ENCODE measurements at places on chromosomes 1 and 21. TPM values are rescaled to one million over a fixed set of nuclear protein-coding genes. Genes with fewer than 3 reads are reported as not detected.

- H3K27ac ChIP-seq, result no peak overlapping the region
- no peaks in the 10 kb centered on the region for H3K27me3 ChIP-seq
- no peak for DNase-seq
- no peaks in the 10 kb centered on the region for H3K36me3 ChIP-seq
- no peaks in the 10 kb centered on the region for H3K4me1 ChIP-seq
These were observed 69.1 kb downstream of the DYRK1A start for GRCh38 chr21:37435711-37436110.

DNA sequence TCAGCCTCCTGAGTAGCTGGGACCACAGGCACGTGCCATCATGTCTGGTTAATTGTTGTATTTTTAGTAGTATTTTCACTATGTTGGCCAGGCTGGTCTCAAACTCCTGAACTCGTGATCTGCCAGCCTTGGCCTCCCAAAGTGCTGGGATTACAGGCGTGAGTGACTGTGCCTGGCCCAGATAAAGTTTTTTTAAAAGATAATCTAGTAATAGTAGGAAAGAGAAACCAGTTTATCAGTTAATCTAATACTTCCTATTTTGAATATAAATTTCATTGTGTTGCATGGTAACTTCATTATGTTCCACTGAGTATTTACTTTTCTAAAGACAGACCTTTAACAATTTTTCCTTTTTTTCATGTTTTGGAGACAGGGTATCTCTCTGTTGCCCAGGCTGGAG lies 10.0 kb downstream of the RABGAP1L start:
- H3K4me3 ChIP-seq, result no peak overlapping the region
- H3K27ac ChIP-seq, result no peak overlapping the region
- no peaks in the 10 kb centered on the region for H3K36me3 ChIP-seq
- H3K4me1 ChIP-seq, result no peaks in the 10 kb centered on the region
- H3K27me3 ChIP-seq, result no peaks in the 10 kb centered on the region

GRCh38 chr1:36420409-36420808 lies 22.7 kb upstream of the LSM10 start:
- H3K27me3 ChIP-seq, result no peaks in the 10 kb centered on the region
- no peak for DNase-seq

DNA sequence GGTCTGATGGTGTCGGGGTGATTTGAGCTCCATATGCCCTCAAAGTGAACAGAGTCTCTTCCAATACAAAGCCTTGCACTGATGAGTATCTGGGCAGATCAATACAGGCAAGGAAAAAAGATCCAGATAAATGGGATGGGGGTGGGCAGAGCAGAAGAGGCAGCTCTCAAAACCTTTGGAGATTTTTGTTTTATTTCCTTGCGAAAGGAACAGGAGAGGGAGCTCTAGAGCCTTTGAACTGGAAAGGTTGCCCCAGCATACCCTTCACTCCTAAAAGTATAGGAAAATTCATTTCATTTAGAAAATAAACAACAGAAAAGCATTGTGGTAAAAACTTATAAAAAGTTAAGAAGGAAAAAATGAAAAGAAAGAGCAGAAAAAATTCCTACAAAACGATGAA lies 31.4 kb upstream of the OLIG2 start:
- H3K36me3 ChIP-seq, result no peaks in the 10 kb centered on the region
- H3K27me3 ChIP-seq, result peaks cover 53% of the 10 kb centered on the region
- peak; percentile 65 for DNase-seq
- H3K4me3 ChIP-seq, result no peak overlapping the region

GRCh38 chr1:92662048-92662447 lies 122.9 kb downstream of the EVI5 start:
- H3K36me3 ChIP-seq, result peaks cover 4% of the 10 kb centered on the region
- H3K27ac ChIP-seq, result no peak overlapping the region
- no peaks in the 10 kb centered on the region for H3K4me1 ChIP-seq
- no peak for DNase-seq
- H3K4me3 ChIP-seq, result no peak overlapping the region

Gene SERINC2
- total RNA-seq, result 51.5 TPM

Gene PLA2G2C
- not detected for total RNA-seq

- no peaks in the 10 kb centered on the region for H3K27me3 ChIP-seq
- H3K4me3 ChIP-seq, result peak overlapping the region; percentile 93
- DNase-seq, result peak; percentile 10
- peaks cover 3% of the 10 kb centered on the region for H3K36me3 ChIP-seq
- peak overlapping the region; percentile 59 for H3K27ac ChIP-seq
- peaks cover 18% of the 10 kb centered on the region for H3K4me1 ChIP-seq
These were observed 482 bp downstream of the TM2D1 start for GRCh38 chr1:61724506-61724812.

Gene TRIM67
- not detected for total RNA-seq

Gene SESN2
- 10.7 TPM for total RNA-seq

DNA sequence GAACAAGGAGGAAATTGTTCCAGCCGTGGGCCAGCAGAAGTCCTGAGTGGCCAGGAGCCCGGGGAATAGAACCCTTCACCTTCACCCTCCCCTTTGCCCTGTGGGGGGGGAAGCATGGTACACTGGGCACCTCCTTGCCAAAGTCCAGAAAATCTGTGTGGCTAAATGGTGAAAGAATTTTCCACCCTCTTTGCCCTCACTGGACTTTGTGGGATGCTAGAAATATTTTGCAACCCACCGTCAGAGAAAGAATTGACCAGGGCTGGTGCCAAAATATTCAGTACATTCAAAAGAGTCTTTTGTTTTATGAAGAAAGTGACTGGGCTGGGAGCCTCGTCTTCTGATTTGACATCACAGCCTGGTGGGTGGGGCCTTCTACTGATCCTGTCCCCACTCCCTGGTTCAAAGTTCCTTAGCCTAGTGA lies 14.6 kb downstream of the NFASC start:
- H3K4me3 ChIP-seq, result no peak overlapping the region
- peaks cover 73% of the 10 kb centered on the region for H3K27me3 ChIP-seq
- no peaks in the 10 kb centered on the region for H3K36me3 ChIP-seq
- H3K27ac ChIP-seq, result no peak overlapping the region
- no peaks in the 10 kb centered on the region for H3K4me1 ChIP-seq

- peak overlapping the region; percentile 57 for H3K27ac ChIP-seq
- H3K4me1 ChIP-seq, result peaks cover 27% of the 10 kb centered on the region
- no peaks in the 10 kb centered on the region for H3K36me3 ChIP-seq
- H3K4me3 ChIP-seq, result no peak overlapping the region
These were observed 55.3 kb downstream of the CDC7 start for GRCh38 chr1:91555821-91556531.

Gene KCNE2
- not detected for total RNA-seq

DNA sequence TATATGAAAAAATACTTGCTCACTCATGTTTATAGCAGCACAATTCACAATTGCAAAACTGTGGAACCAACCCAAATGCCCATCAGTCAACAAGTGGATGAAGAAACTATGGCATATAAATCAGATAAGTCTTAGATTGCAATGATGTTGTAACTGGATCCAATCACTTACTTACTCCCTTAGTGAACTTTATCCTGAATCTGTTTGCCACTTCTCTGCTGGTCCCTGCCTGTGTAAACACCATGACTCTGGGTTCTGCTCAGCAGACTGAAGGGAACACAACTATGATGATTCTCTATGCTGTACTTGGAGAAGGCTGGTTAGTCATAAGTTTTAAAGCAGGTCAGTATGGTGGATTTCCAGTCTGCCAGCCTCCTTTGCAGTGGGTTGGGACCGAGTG lies 391.2 kb downstream of the RWDD3 start:
- DNase-seq, result no peak
- no peak overlapping the region for H3K4me3 ChIP-seq
- no peak overlapping the region for H3K27ac ChIP-seq
- H3K27me3 ChIP-seq, result peaks cover 8% of the 10 kb centered on the region
- no peaks in the 10 kb centered on the region for H3K4me1 ChIP-seq

DNA sequence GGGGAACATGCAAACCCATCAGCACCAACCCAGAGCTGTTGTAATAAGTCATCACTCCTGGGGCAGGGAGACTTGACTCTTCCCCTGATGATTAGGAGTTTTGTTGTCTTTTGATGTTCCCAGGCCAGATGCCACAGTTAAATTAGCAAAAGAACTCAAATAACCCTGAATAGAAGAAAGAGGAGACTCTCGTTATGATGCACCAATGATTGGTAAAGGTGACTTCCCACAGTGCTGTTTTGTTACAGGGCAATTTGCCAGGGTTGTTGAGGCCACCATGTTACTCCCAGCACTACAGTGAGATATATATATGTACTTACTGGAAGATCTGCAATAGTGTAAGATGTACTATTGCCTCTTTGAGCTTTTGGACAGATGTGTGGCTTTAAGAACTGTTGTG lies 24.3 kb upstream of the RCAN1 start:
- H3K4me1 ChIP-seq, result peaks cover 15% of the 10 kb centered on the region
- no peaks in the 10 kb centered on the region for H3K27me3 ChIP-seq
- H3K4me3 ChIP-seq, result no peak overlapping the region
- H3K27ac ChIP-seq, result no peak overlapping the region

Gene TRMT1L
- 6.9 TPM for total RNA-seq

Gene CRP
- not detected for total RNA-seq

Gene CYP4A22
- total RNA-seq, result not detected

Measured in PC-3 (cell line).